ENCODE measurements at places on chromosomes 4 and X.

- DNase-seq: no peak
Measured at GRCh38 chr4:139329665-139330200, 27.5 kb upstream of the NDUFC1 start.

GRCh38 chr4:32145987-32146386 lies 1425.8 kb downstream of the PCDH7 start:
- DNase-seq: no peak

GRCh38 chr4:189092581-189092980 lies 848.1 kb upstream of the FRG1 start:
- no peak for DNase-seq

DNA sequence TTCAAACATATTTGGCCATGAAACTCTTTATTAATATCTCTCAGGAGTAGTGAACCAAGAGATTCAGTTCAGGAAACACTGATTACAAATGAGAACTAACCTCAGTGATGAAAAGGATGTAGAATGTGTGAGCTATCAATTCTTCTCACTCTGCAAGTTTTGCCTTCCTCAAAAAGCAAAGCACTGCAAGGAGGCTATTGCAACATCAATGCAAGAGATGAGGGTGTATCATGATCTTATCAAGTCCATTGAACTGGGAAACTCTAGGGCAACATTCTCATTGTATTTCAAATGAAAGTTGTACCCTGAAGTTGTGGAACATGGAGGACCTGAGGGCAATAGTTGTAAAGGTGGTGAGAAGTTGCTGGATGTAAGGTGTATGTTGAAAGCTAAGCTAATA lies 56.4 kb upstream of the VEGFC start:
- no peak for DNase-seq

- no peak for DNase-seq
Measured at GRCh38 chrX:122004127-122004526, 956.7 kb downstream of the GLUD2 start.

DNA sequence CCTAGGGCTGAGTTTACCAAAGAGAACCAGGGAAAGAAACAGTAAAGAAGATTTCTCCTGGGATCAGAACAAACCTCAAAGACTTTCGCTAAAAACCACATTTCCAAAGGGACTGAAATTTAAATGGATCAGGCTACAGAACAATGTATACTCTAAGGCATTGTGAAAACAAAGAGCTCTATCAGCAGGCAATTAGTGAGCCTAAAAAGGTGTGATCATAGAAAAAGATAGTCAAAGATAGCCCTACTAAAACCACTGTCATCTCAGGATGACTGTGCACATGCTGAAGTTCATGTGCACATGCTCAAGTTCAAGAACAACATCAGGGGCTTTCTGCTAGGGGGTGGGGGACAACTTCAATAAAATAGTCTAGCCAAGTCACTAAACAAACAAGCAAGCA lies 12.9 kb upstream of the SMIM10L2A start:
- no peak for DNase-seq

GRCh38 chr4:76036855-76037254 lies 985 bp upstream of the CXCL11 start:
- DNase-seq: no peak

- DNase-seq: no peak
Measured at GRCh38 chrX:122863067-122863466, 321.0 kb upstream of the GRIA3 start.

DNA sequence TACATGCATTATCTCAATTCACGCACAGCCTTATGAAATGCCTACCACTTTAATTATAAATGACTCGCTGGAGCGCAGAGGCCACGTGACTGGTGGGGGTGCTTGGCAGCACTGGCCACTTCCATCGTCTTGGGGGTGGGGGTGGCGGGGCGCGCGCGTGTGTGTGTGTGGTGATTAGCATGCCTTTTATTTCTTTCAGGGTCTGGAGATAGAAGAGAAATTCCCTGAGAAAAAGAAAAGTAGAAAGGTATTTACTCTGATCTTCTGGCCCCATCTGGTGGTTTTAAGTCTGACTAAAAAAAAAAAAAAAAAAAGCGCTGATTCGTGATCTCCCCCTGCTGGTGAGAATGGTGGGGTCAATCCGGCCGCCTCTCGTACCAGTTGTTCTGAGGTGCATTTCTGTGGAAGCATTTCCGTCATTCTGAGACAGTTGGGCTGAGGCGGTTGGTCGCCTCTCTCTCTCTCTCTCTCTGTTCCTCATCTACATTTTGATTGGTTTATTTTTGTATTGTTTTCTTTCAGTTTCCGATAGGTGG lies at the start of gene CCNB3:
CCNB3 (plus strand) TSS at position 402 of the 536 bp plus-strand sequence. CDS start 80,399 bp downstream, outside the sequence.
- peak; percentile 46 for DNase-seq

DNA sequence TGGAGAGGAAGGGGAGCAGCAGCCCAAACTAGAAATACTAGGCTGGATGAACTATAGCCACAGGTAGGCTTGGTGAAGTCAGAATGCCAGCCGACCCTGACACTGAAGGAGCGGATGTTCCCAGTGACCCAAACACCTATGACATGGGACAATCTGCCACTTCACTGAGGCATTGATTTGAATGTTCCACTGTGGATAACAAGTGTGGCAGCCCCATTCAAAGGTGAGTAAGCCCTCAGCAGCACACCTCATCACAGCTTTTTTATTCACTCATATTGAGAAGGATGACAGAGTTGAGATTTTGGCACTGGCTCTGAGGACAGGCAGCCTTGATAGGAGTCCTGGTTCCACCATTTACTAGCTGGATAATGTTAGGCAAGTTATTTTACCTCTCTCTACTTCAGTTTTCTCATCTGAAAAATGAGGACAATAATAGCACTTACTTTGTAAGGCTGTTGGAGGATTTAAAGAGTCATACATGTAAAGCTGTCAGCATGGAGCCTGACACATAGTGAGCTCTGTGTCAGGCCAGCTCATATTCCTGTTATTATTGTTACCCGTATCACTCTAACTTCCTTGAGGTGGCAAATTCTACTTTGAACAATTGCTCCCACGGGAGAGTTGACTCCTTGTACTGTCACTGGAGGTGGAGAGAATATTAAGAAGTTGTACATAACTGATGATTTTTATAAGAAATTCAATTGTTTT lies 114.6 kb downstream of the RASL11B start:
- no peak for DNase-seq

DNA sequence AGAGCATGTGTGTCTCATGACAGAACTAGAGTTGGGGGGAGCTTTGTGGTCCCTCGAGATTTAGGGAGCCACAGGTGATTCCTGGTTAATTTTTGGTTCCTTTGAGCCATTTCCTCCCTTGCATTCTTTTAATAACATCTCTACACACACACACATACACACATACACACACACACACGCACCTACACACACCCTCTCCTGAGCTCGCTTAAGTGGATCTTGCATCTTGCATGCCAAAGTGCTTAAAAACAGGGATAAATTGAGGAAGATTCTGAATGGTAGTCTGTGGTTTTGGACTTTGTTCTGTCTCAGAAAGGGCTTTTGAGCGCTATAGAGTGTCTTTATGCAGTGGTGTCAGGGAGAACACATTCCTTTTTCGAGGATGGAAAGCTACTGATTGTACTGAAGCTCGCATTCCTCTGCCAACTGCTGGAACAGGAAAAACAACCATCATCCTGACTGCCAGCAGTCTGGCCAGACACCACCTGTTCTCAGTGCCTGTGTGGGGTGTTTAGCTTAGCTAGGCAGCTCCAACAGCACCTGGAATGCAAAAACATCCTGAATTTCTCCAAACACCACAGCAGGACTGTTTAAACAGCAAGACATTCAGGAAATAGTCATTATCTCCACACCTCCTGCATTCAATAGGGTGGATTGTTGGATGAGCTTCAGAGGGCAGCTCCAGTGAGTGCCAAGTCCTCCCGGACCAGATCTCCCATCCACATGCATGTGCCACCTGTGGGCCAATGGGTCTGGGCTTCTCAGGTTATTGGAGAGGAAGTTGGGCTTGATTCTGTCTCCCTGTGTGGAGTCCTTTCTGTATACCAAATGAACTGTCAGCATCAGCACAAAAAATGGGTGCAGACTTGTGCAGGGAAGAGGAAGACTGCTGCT lies 21.9 kb upstream of the IGFBP7 start:
- no peak for DNase-seq

DNA sequence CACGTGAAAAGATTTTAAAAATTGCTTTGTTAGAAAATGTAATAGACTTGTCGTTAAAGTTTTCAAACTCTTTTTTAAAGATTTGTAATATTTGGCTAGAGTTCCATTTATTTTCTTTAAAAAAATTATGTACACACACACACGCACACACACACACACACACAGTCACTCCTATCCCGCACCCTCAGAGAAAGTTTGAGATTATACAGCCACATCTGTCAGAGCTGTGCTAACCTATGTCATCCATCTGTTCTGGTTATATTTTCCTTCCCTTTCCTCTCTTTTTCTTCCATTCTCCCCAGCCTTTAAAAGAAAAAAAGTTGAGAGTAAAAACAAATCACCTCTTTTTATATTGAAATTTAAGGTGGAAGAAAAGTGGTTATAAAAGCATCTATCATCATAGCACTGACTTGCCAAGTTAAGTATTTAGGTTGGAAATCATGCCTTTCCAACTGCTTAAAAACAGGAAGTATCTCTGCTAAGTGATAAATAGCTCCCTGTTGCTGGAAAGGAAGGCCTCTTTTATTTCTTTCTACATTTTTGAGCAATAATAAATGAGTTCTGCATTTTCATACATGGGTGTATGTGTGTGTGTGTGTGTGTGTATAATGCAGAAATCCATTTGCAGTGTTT lies 163.3 kb upstream of the SPRY1 start:
- no peak for DNase-seq

DNA sequence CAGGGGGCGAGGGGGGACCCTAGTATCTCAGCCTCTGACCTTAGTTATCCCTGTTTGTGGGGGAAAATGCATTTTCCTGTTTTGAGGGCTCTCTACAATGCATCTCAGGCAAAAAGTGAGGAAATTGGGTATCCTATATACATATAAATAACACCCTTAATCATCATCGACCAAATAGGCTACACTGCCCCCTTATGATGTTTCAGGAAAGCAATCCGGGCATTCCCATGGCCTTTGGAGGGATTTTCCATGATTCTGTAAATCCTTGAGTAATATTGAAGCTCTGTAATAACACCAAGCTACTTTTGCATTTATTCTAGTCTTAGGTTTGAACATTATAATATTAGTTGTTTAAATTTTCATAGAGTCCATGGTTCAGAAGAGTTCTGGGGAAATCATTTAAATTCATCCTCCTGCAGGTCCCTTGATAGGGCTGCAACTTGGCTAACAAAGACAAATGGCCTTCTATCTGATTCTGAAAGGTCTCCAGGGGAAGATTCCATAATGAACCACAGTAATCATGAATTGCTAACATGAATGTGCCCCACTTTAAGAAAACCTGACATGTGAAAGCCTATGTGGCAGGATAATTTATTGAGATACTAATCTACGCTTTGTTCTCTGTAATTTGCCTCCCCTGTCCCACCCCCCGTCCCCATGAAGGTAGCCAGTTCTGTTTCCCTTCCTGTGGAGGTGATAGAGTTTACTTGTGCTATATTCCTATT lies 91.5 kb upstream of the SCOC start:
- no peak for DNase-seq

GRCh38 chrX:150844016-150844415 lies 54.5 kb downstream of the CD99L2 start:
- DNase-seq: no peak

DNA sequence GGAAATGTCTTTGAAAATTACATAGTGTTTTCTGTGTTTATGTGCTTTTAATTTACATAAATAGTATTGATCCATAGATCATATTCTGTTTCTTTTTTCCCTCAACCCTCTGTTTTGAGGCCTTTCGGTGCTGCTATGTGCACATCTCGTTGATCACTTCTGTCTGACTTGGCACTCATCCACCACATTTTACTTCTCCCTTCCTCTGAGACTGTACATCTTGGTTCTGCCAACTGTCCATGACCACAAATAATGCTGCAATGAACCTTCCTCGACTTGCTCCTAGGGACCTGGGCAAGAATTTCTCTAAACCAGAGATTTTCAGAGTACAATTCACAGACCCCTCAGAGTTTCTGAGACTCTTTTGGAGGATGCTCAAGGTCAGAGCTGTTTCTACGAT lies 74.4 kb downstream of the RTL5 start:
- DNase-seq: no peak

GRCh38 chr4:101277671-101278070 lies 69.7 kb downstream of the PPP3CA start:
- no peak for DNase-seq

DNA sequence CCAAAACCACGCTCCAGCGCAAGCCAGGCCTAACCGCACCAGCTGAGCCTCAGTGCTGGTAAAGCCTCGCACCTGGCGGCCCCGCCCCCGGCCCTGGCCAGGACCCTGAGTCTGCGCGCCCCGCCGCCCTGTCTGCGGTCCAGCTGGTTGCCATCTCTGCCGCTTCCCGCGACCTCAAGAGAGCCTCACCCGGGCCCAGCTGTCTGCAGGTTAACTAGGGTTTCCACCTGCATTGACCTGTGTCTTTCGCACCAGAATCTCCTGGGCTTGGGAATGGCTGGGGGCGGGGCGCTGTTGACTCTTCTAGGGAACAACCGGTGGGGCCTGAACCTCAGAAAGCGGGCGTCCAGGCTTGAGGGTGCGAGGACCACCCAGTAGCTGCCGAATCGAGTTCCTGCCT lies 207.7 kb upstream of the PRPS2 start:
- DNase-seq: no peak

GRCh38 chrX:95953564-95953963 lies 731.1 kb upstream of the DIAPH2 start:
- DNase-seq: no peak

- no peak for DNase-seq
Measured at GRCh38 chr4:100816436-100817045, 298.7 kb upstream of the EMCN start.

DNA sequence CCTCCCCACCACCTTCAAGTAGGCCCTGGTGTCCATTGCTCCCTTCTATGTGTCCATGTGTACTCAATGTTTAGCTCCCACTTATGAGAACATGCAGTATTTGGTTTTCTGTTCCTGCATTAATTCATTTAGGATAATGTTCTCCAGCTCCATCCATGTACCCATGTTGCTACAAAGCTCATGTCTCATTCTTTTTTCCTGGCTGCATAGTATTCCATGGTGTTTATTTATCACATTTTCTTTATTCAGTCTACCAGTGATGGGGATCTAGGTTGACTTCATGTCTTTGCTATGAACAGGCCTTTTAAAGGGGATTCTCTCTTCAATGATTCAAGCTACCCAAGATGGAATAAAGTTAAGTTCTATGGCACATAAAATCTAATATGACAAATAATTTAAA lies 119.6 kb downstream of the PPP3CA start:
- DNase-seq: no peak

- no peak for DNase-seq
Measured at GRCh38 chrX:48940404-48940955, 16.9 kb downstream of the OTUD5 start.

Data from activated effector memory CD4-positive, alpha-beta T cell treated with Interleukin-2 at 50 U/mL for 16 hours (primary cell).